SK-N-SH (cell line): ENCODE measurements at places on chromosomes 11 and 22.

GRCh38 chr11:11313426-11313825 lies 39.6 kb downstream of the CSNK2A3 start:
- H3K27me3 ChIP-seq: no peaks in the 10 kb centered on the region
- no peaks in the 10 kb centered on the region; the same call in 1 of the 2 replicates for H3K4me1 ChIP-seq
- H3K4me3 ChIP-seq: no peak overlapping the region
- DNase-seq: no peak
- H3K27ac ChIP-seq: no peak overlapping the region
- no peaks in the 10 kb centered on the region for H3K36me3 ChIP-seq

GRCh38 chr11:64935359-64936081 lies at the start of gene GPHA2:
TSS of gene GPHA2 (minus strand) at chr11:64935893. CDS start at chr11:64935460, 433 bp downstream.
- H3K36me3 ChIP-seq: peaks cover 9% of the 10 kb centered on the region
- H3K4me1 ChIP-seq: no peaks in the 10 kb centered on the region
- no peak for DNase-seq

DNA sequence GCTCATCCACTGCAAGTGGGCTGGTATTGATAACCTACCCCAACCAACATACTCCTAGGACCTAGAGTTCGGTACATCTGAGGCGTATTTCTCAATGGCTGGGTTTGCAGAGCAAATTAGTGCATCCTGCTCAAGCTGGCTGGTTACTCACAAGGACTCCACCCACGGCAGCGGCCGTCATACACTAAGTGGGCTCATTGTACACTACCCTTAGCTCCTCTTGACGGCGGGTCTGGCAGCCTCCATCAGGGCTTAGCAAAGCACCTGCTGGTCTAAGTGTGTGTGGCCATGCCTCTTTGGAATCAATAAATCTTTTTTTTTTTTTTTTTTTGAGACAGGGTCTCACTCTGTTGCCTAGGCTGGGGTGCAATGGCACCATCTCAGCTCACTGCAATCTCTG lies 20.2 kb upstream of the KCNJ11 start:
- peaks cover 16% of the 10 kb centered on the region; the same call in 1 of the 2 replicates for H3K4me1 ChIP-seq
- no peak overlapping the region for H3K27ac ChIP-seq
- no peaks in the 10 kb centered on the region for H3K36me3 ChIP-seq
- H3K27me3 ChIP-seq: no peaks in the 10 kb centered on the region

GRCh38 chr11:116786966-116787365 lies 857 bp downstream of the ZPR1 start:
- H3K4me3 ChIP-seq: peak overlapping the region; percentile 75
- no peaks in the 10 kb centered on the region for H3K27me3 ChIP-seq
- peak; percentile 27 for DNase-seq
- H3K4me1 ChIP-seq: peaks cover 20% of the 10 kb centered on the region
- peak overlapping the region; percentile 58; the same call in 1 of the 2 replicates for H3K27ac ChIP-seq
- H3K36me3 ChIP-seq: peaks cover 42% of the 10 kb centered on the region

GRCh38 chr22:44576311-44577260 lies 78.6 kb upstream of the RTL6 start:
- H3K27ac ChIP-seq: no peak overlapping the region
- H3K4me1 ChIP-seq: peaks cover 15% of the 10 kb centered on the region; the same call in 1 of the 2 replicates
- no peaks in the 10 kb centered on the region for H3K36me3 ChIP-seq
- H3K4me3 ChIP-seq: no peak overlapping the region
- H3K27me3 ChIP-seq: no peaks in the 10 kb centered on the region

DNA sequence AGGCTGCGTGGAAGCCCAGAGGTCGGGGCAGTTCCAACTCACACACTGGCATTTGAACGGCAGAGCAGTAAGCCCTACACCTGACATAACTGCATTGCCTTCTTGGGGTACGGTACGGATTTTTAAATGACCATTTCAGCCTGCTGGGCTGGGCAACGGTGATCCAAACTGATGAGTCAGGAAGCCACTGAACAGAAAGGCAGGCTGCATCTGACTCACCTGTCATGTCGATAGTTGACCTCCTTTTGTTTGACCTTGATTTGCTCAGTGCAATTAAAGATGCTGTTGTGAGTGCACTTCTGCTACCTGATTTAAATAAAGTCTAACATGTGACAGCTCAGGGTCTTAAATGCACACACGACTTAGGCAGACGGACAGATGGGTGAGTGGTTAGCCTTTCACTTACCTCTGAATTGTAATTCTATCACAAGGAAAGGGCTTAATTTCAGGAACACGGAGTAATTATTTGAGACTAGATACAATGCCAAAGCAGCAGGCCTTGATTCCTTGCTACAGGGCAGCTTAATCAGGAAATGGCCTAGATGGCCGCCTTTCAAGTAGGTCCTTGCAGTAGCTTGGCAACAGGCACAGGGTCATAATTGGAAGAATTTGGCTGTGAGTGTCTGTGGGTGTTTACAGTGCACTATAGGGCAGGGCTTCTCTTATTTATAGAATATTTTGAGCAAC lies 52.2 kb downstream of the BMAL1 start:
- H3K4me3 ChIP-seq: no peak overlapping the region
- H3K4me1 ChIP-seq: peaks cover 70% of the 10 kb centered on the region
- peak; percentile 71 for DNase-seq
- no peaks in the 10 kb centered on the region for H3K27me3 ChIP-seq
- peak overlapping the region; percentile 23; the same call in 1 of the 2 replicates for H3K27ac ChIP-seq

- DNase-seq: no peak
- H3K27me3 ChIP-seq: no peaks in the 10 kb centered on the region
- H3K36me3 ChIP-seq: no peaks in the 10 kb centered on the region
- peaks cover 26% of the 10 kb centered on the region for H3K4me1 ChIP-seq
Measured at GRCh38 chr11:115084231-115084630, 405.9 kb downstream of the NXPE2 start.

DNA sequence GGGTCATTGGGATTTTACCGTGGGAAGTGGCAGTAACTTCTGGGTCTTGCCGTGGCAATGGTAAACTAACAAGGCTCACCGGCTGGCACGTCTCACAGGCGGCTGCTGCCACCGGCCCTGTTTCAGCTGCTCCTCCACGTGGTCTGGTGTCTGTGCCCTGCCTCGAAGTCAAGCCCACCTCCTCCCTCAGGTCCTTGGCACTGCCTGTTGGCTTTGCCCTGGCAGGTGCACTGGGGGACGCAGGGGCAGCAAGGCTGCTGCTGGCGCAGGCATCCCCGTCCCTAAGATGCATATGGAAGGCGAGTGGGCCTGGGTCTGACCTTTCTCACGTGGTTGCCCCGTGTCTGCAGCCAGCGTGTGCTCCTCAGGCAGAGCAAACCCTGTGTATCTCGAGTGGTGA lies 783.6 kb downstream of the BRD1 start:
- H3K36me3 ChIP-seq: no peaks in the 10 kb centered on the region
- H3K27ac ChIP-seq: no peak overlapping the region
- peaks cover 56% of the 10 kb centered on the region; the same call in 1 of the 2 replicates for H3K4me1 ChIP-seq
- DNase-seq: no peak
- no peaks in the 10 kb centered on the region; the same call in 1 of the 2 replicates for H3K27me3 ChIP-seq
- H3K4me3 ChIP-seq: no peak overlapping the region

GRCh38 chr11:19820100-19820499 lies 107.5 kb downstream of the NAV2 start:
- peaks cover 21% of the 10 kb centered on the region; the same call in 1 of the 2 replicates for H3K4me1 ChIP-seq
- peak overlapping the region; percentile 25; the same call in 1 of the 2 replicates for H3K27ac ChIP-seq
- DNase-seq: no peak
- no peak overlapping the region for H3K4me3 ChIP-seq

GRCh38 chr22:28647216-28647615 lies 32.4 kb downstream of the TTC28 start:
- no peak overlapping the region for H3K4me3 ChIP-seq
- H3K27me3 ChIP-seq: no peaks in the 10 kb centered on the region
- no peaks in the 10 kb centered on the region for H3K36me3 ChIP-seq

GRCh38 chr11:69985641-69986439 lies 92.3 kb upstream of the ANO1 start:
- H3K27ac ChIP-seq: no peak overlapping the region
- peak; percentile 68 for DNase-seq
- no peaks in the 10 kb centered on the region; the same call in 1 of the 2 replicates for H3K4me1 ChIP-seq
- H3K36me3 ChIP-seq: no peaks in the 10 kb centered on the region
- H3K27me3 ChIP-seq: peaks cover 30% of the 10 kb centered on the region
- peak overlapping the region; percentile 21; the same call in 1 of the 2 replicates for H3K4me3 ChIP-seq

- no peaks in the 10 kb centered on the region for H3K27me3 ChIP-seq
- no peak for DNase-seq
- no peaks in the 10 kb centered on the region for H3K36me3 ChIP-seq
- H3K4me1 ChIP-seq: no peaks in the 10 kb centered on the region
- no peak overlapping the region for H3K27ac ChIP-seq
Measured at GRCh38 chr11:70552167-70553150, 154.1 kb downstream of the CTTN start.

DNA sequence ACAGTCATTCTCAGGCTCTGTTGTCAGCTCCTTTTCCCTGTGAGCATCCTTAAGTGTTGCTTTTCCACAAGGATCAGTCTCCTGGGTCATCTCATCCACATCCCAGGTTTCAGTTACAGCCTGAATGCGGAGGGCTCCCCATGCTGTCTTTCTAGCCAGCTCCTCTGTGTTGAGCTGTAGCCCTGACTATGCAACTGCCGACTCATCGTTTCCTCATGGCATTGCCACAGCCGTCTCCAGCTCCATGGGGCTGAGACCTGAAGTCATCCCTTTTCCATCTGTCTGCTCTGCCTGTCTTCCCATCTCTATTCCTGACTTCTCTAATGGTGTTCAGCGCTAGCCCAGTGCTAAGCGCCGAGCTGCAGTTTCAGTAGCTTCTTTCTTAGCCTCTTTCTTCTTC lies 11.8 kb downstream of the SAMM50 start:
- H3K27me3 ChIP-seq: no peaks in the 10 kb centered on the region
- H3K27ac ChIP-seq: no peak overlapping the region
- no peaks in the 10 kb centered on the region for H3K4me1 ChIP-seq
- peaks cover 57% of the 10 kb centered on the region for H3K36me3 ChIP-seq

DNA sequence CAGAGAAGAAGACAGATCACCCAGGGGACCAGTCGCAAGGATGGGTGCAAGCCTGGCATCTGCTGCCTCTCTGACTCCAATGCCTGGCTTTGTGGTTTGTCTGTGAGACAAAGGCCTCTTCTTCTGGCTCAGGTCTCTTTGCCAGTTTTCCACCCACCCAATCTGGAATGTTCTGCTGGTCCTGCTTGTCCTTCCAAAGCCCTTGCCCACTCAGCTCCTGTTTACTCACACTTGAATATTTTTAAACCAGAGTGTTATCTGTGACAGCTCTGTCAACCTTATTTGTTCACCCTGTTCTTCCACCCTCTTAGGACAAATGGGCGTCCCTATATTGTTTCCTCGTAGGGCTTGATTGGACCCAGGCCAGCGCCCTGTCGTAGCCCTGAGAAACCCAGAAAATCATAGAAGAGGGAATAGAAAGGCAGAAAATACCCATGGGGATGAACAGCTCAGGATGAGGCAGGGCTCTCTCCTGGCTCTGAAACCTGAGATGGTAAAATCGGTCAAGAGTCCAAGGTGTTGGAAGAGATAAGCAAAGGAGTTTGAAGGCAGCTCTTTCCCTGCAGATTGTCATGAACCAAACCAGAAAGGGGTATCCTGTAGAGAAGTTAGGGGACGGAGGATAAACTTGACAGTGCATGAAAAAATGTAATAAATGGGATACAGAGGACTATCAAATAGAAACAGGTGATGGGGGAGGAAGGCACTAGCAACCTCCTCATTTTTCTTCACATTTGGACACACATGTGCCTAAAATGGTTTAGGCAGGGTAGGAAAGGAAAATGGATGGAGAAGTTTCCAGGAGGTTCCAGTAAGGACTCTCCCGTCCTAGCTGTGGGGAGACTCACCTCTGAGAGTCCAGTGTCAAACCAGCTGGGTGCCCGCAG lies 651 bp downstream of the CRYAB start:
- no peak overlapping the region for H3K4me3 ChIP-seq
- no peaks in the 10 kb centered on the region for H3K36me3 ChIP-seq
- H3K4me1 ChIP-seq: peaks cover 6% of the 10 kb centered on the region; the same call in 1 of the 2 replicates
- no peak overlapping the region for H3K27ac ChIP-seq

- H3K27me3 ChIP-seq: no peaks in the 10 kb centered on the region
- no peak overlapping the region for H3K4me3 ChIP-seq
Measured at GRCh38 chr22:26847046-26847445, 189.7 kb downstream of the MIAT start.

GRCh38 chr22:28710107-28710506 lies 30.5 kb upstream of the TTC28 start:
- H3K36me3 ChIP-seq: peaks cover 3% of the 10 kb centered on the region; the same call in 1 of the 2 replicates
- H3K4me1 ChIP-seq: peaks cover 35% of the 10 kb centered on the region; the same call in 1 of the 2 replicates
- DNase-seq: no peak
- no peaks in the 10 kb centered on the region for H3K27me3 ChIP-seq
- 0 out of 2 replicates have a peak overlapping the region, but pooled peaks have one; percentile 7 for H3K4me3 ChIP-seq

DNA sequence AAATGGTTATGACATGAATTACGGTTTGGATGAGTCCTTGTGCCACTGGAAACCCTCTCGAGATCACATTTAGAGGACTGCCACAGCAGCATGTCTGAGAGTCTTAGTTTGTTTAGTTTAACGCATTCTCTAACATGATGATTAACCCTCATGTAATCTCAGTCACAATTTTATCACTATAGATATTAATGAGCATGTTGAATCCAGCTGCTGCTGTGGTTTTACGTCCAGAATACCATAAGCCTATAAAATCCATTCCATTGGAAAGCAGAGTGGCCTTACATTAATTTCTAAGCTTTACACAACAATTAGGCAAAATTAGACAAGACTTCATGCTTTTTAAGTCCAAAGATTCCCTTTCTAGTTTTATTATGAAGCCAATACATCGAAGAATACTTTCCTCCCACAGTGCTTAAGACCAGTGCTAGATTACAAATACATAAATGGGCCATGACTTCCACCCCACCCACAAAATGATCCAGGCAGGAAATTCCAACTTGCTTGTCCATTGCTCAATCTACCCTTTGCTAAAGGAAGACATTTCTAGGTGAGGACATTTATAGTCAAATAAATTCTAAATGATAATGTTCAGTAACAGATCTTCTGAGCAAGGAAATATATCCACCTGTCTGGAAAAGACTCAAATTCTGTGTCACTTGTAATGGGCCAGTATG lies 3.5 kb upstream of the ELMOD1 start:
- H3K27ac ChIP-seq: no peak overlapping the region
- no peak overlapping the region for H3K4me3 ChIP-seq
- H3K27me3 ChIP-seq: peaks cover 23% of the 10 kb centered on the region
- no peaks in the 10 kb centered on the region for H3K36me3 ChIP-seq
- peaks cover 15% of the 10 kb centered on the region; the same call in 1 of the 2 replicates for H3K4me1 ChIP-seq

- H3K27me3 ChIP-seq: no peaks in the 10 kb centered on the region
- no peak overlapping the region for H3K27ac ChIP-seq
- H3K4me1 ChIP-seq: no peaks in the 10 kb centered on the region; the same call in 1 of the 2 replicates
- DNase-seq: no peak
Measured at GRCh38 chr11:119941636-119942411, 196.1 kb downstream of the TRIM29 start.

GRCh38 chr11:94597896-94598295 lies 30.7 kb downstream of the PIWIL4 start:
- no peak for DNase-seq
- H3K27me3 ChIP-seq: no peaks in the 10 kb centered on the region
- no peaks in the 10 kb centered on the region for H3K4me1 ChIP-seq
- H3K4me3 ChIP-seq: no peak overlapping the region
- H3K36me3 ChIP-seq: no peaks in the 10 kb centered on the region

GRCh38 chr11:55661901-55662300 lies at the start of gene OR4C6:
TSS of gene OR4C6 (plus strand) at chr11:55662201. CDS start at chr11:55665167, 2,966 bp downstream.
- no peak within 1 kb of the TSS for H3K27ac ChIP-seq
- DNase-seq: no peak

DNA sequence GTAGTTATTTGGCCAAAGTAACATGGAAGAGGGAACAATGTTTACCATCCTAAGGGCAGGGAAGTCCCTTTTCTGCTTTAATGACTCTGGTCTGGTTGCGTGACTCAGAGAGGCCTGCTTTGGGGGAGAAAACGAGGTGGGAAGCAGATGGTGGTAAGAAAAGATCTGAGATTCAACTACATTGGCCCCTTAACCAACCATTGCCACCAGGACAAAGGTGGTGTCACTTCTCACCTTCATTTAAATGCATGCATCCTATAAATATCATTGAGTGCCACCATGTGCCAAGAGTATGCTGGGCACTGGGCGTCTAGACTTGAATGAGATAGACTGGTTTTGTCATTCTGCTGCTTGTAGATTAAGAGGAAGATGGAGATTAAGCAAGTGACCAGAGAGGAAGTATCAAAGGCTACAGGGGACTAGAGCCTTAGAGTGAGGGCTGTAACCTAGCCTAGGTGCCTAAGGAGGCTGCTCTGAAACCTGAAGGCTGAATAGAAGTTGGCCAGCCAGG lies 3.6 kb upstream of the SORL1 start:
- H3K4me1 ChIP-seq: peaks cover 8% of the 10 kb centered on the region
- no peaks in the 10 kb centered on the region for H3K36me3 ChIP-seq
- H3K27me3 ChIP-seq: peaks cover 27% of the 10 kb centered on the region
